ENCODE measurements at places on chromosomes 4 and X.

DNA sequence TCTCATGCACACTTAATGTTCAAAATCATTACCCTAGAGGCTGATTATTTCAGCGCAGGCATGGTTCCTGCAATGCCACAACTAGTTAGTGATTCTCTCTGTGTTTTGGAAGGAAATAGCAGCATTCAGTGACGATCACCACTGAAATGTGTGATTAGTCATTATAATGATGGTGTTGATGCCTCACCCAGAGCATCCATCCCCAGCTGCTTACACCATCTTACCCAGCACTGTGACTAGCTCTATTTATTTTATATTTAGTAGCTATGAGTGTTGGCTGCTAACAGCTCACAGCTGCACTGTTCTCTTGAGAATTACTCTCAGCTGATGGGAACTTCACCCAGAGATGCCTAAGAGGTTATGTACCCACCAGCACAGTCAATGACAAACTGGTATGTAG, 60.5 kb upstream of the TSPAN7 start:
- DNase-seq = no peak

GRCh38 chrX:40644176-40644575, 3.2 kb downstream of the CXorf38 start:
- DNase-seq = no peak

- peak; percentile 67 for DNase-seq
Measured at GRCh38 chr4:153204247-153204671, at the start of gene TRIM2. Gene TRIM2, plus strand, starts transcription at chr4:153204443. Its CDS starts 88 bp downstream, at chr4:153204531.

DNA sequence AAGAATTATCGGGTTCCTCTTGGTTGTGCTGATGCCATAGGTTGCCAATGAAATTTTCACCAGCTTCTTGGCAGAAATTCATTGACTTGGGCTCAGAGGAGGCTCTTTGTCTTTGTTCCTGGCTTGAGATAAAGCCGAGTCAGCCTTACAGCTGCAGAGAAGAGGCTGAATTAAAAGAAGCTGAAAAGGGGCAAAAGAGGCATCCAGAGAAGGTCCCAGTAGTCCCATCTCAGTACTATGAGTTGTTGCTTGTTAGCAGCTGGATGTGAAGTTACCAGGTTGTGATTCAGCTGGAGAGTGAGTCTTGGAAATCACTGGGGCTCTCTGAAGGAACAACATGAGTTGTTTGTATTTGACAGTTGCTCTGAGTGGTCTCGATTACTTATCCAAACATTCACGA, 59.7 kb downstream of the SMAD1 start:
- DNase-seq = no peak

DNA sequence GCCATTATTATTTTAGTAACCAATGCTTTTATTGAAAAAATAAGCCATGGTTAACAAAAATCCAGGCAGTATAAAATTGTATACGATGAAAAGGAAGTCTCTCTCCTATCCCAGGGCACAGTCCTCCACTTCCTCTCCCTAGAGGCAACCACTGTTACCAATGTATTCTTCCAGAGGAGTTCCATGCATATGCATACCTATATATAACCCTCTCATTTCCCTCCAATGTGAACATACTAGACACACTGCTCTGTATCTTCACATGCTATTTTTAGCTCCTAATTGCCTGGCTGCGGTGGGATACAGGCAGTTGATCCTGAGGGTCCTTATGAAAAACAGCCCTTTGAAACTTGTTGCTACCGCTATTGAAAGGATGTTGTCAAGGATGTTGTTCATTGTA, 33.8 kb downstream of the PRPS1 start:
- DNase-seq = no peak

DNA sequence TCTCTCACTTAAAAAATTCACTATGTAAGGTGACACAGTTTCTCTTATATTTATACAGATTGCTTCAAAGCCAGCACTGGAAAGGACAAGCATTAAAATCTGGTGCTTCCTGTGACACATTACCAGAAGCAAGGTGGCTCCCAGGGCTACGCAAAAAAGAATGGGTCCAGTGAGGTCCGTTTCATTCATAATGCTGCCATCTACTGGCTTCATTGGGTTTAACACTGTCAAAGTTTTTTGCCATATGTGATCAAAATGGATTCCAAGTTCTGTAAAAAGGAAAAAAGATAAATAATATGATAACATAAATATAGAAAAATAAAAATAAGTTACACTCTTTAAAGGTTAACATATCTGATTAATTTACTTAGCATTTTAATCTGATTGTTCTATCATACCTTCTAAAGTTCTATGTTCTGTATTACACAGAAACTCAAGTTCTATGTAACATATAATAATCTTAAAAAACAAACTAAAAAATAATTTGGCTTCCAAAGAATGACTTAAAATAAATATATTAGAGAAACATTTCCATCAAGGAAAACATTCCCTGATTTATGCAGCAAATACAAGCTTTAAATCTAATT, 22.1 kb downstream of the YIPF7 start:
- peak; percentile 40 for DNase-seq

DNA sequence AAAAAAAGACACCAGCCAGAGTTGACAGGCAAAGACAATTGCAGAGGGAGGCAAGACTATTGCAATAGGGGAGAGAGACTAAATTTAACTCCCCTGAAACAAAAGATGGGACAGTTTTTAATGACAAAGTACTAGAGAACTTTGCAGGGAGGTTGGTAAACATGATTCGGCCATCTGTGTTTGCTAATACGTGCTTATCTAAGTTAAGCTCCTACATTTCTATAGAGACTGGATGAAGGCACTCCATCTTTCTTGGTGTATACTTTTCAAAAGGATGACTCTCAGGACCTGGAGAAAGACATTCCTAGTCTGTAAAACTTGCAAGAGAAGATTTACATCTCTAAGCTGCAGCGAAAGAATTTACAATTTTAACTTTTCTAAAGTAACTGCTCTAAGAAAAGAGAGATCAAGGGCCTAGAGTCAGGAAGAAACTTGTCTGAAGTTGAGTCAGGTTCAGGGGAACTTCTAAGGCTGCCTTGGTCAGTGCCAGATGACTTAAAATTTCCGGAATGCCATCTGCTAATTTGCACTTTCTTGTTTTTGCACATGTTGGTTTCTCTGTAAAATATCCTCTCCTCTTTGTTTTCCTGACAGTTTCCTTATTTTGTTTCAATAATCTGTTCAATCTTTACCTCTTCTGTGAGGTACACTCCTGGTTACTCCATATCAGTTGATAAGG, 10.6 kb downstream of the ADAM29 start:
- DNase-seq = no peak

DNA sequence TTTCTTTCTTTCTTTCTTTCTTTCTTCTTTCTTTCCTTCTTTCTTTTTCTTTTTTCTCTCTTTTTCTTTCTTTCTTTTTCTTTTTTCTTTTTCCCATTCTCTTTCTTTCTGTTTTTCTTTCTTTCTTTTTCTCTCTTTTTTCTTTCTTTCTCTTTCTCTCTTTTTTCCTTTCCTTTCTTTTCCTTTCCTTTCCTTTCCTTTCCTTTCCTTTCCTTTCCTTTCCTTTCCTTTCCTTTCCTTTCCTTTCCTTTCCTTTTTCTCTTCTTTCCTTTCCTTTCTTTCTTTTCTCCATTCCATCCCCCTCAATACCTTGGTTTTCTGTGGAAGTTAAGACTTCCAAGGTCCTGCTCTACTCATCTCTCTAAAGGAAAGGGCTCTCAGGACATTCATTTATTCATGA, 102.8 kb upstream of the CLNK start:
- no peak for DNase-seq
